HS-5 (cell line): ENCODE measurements at places on chromosomes 3 and 15.

GRCh38 chr3:72454441-72454840 is 393.8 kb downstream of the SHQ1 start:
- DNase-seq: no peak

DNA sequence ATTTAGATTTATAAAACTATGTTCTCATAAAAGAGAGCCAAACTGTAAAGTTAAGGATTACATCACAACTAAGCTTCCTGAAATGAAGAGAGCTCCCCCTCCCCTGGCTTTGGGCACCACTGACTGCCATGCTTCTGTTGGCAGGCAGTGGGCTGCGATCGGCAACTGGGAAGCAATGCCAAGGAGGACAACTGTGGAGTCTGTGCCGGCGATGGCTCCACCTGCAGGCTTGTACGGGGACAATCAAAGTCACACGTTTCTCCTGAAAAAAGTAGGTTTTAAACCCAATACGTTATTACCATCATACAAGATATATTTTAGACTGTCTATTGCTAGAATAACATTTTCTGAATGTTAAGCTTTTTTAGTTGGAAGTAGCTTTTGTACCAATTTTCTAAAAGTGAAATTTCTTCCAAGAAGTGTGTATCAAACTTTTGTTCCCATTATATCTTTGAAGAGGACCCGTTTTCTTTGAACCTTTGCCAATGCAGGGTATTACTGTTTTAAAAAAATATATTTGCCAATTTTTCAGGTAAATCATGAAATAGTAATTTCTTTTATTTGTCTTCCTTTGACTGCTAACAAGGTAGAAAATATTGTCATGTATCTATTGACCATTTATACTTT is 184.1 kb downstream of the ADAMTSL3 start:
- DNase-seq: no peak

- DNase-seq: no peak
Observed at GRCh38 chr3:118968111-118968510, 66.5 kb downstream of the IGSF11 start.

- DNase-seq: no peak
Observed at GRCh38 chr3:130480736-130481135, 36.2 kb upstream of the COL6A6 start.

- no peak for DNase-seq
Observed at GRCh38 chr3:134877788-134878187, 82.7 kb downstream of the EPHB1 start.

DNA sequence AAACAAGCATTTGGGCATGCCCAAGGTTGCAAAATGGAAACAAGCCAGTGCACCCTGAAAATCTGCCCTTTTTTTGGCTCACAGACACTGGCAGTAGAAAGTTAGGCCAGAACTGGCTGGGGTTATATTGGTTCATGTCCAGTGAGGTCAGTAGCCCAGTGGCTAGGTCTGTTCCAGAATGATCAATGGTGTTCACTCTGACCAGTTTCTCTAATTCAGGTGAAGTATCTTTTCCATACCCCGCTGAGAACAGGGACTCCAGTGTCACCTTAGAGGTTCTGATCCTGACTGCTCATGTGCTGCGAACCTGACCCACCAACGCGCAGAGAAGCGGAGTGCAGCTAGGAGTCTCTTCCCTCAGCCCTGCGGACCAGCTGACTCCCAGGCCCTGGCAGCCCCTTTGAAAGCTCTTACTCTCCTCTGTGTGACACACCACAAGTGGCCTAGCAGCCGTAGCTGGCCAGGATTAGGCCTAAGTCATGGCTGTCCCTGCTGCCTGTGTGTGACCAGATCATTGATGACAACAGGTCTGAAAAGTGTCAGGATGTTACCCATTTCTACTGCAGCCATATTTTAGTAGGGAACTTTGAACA is 123.5 kb downstream of the GHSR start:
- no peak for DNase-seq

DNA sequence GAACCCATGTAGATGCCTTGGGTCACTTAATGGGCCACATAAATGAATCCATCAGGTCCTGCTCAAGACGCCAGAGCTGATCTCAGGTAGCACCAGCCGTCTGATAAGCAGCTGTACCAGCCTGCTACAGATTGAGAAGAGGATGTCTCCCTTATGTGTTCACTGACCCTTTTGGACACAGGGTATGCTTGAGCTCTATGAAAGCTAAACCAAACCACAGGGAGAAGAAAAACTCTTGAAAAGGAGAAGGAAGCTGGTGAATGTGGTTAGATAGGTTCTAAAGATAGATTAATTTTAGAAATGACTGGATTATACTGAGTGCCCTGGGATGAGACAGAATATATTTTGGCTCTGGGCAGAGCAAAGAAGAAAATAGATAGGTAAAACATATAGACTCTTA is 187.5 kb downstream of the SPATA16 start:
- no peak for DNase-seq

- DNase-seq: no peak
Observed at GRCh38 chr15:73467758-73468157, 24.8 kb downstream of the REC114 start.

GRCh38 chr15:35992791-35993190 is 446.8 kb upstream of the DPH6 start:
- DNase-seq: no peak

DNA sequence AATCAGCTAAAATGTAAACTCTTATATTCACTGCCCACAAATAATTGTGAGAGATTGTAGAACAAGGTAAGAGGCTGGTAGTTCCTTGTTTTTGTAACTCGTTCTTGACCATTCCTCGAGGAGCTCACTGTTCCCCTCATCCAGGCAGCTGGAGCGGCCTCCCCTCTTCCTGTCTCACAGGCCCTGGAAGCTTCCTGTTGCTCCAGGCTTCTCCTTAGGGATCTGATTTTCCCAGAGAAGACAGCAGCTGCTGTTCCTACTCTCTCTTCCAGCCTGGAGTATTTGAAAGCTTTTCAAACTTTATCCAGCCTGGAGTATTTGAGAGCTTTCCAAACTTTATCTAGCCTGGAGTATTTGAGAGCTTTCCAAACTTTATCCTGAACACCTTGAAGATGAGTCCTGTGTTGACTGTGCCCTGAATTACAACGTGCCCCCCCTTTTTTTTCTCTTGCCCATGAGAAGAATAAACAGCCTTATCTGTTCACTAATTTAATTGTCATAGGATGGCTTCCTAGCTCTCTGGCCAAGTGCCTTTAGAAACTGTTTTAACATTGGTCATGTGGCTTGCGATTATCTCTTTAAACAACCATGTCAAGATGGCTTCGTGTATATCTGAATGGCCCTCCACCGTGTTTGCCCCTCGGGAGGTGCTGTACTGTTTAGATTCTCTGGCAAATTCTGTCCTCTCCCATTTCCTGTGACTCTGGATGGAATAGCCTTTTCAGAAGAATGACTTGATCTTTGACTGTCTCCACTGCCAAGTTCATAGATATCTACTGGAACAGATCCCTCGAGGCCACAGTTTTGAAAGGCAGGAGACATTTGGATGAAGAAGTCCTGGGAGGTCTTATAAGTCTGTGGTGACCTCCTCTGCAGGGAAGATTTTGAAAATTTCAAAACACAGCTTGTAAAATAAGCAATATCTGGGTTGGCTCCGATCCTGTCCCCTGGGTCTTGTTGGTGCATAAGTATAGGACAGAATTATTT is 4.8 kb downstream of the ADAMTSL3 start:
- no peak for DNase-seq

GRCh38 chr3:4493941-4494894 is 1.1 kb downstream of the ITPR1 start:
- DNase-seq: no peak

GRCh38 chr15:92527197-92527596 is 128.4 kb downstream of the FAM174B start:
- no peak for DNase-seq

GRCh38 chr3:141218926-141219325 is 12.7 kb upstream of the PXYLP1 start:
- DNase-seq: no peak

DNA sequence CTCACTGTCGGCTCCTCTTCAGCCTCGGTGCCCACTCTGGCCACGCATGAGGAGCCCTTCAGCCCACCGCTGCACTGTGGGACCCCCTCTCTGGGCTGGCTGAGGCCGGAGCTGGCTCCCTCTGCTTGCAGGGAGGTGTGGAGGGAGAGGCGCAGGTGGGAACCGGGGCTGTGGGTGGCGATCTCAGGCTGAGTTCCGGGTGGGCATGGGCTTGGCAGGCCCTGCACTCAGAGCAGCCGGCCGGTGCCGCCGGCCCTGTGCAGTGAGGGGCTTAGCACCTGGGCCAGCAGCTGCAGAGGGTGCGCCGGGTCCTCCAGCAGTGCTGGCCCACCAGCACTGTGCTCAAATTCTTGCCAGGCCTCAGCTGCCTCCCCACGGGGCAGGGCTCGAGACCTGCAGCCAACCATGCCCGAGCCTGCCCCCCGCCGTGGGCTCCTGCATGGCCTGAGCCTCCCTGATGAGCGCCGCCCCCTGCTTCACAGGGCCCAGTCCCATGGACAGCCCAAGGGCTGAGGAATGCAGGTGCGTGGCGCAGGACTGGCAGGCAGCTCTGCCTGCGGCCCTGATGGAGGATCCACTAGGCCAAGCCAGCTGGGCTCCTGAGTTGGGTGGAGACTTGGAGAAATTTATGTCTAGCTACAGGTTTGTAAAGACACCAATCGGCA is 899.1 kb downstream of the SI start:
- no peak for DNase-seq

DNA sequence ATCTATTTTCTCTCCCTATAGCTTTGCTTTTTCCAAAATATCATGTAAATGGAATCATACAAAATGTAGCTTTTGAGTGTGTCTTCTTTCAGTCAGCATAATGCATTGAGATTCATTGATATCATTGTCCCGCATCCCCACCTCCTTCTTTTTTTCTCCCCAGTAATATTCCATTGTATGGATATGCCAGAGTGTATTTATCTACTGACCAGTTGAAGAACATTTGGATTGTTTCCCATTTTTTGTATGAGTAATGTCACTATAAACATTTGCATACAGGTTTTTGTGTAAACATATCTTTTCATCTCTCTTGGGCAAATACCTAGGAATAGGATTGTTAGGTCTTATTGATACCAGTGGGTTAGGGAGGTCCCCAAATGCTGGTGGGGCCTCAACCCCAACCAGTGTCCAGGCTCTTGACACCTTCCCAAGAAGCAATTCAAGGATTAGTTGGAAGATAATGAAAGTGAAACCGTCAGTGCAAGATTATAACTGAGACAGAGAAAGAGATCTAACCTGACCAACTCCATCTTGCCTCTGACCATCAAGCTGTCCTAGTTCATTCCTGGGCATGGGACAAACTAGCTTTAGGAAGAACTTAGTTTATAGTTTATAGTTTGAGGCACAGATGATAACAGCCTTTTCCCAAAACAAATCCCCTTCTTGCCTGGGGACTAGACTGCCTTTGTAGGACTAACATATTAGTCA is 7.4 kb upstream of the SLC33A1 start:
- DNase-seq: no peak

- no peak for DNase-seq
Observed at GRCh38 chr3:184423561-184423960, 43.7 kb downstream of the CHRD start.

GRCh38 chr3:50689558-50689957 is 14.8 kb downstream of the DOCK3 start:
- DNase-seq: no peak

GRCh38 chr3:7508821-7509220 is 647.9 kb downstream of the GRM7 start:
- no peak for DNase-seq

DNA sequence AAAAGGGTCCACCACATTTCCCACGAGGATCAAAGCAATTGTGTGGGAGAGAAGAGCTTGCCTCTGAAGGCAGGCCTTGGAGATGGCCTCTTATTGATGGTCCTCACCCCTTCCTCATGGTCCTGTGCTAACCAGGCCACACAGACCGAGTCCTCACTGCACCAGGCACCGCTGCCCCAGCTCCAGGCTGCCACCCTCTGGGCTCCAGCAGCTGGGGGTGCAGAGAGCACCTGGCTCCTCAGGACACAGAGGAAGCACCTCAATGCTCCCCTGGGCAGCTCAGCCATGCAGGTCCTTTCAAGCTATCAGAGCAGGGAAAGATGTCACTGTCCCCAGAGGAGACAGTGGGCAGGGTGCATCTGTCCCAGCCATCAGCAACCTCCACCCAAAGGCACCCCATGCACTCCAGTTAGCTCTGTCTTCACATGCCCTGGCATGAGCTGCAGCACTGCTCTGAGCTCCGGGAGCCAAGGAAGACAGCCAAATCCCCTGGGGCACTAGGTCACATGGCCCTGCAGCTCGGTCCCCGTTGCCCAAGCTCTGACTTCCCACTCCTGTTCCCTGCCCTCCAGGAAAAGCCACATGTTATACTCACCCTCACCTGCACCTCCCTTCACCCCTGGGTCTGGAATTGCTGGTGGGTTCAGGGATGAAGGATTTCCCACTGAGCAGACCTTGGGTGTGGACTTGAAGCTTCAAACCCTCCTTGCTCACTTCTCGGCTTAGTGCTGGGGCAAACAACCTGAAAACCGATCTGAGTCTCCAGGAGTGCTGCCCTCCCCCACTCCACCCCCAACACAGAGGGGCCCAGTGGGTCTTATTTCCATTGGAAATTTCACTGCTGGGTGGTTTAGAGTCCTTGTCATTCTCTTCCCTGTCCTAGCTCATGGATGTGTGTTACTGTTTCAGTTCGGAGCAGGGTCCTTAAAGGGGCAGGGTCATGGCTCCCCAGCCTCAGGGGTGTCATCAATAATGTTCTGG is 32.6 kb downstream of the ALS2CL start:
- DNase-seq: no peak

DNA sequence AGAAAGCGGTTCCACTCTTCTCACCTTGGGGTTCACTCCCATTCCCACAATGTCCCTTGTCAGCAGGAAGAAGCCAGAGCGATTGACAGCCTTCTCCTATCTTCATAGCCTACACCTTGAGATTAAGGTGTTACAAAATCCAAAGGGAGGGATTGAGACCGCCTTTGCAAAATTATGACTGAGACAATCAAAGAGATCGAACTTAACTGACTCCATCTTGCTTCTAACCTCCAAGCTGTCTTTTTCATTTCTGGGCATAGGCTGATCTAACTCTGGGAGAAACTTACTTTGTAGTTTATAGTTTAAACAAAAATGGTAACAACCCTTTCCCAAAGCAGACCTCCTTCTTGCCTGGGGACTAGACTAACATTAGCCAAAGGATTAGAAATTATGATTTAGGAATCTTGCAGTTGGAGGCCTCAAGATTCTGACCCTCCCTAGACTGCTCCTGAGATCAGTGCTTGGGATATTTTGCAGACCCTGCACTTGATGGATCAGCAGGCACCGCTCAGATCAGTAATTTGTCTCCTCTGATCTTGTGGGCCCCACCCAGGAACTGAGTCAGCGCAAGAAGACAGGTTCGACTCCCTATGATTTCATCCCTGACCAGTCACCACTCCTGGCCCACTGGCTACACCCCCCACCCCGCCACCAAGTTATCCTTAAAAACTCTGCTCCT is 40.0 kb downstream of the PAQR5 start:
- no peak for DNase-seq
